H4 (cell line): ENCODE measurements at places on chromosomes 2 and 18. TPM values are rescaled to one million over a fixed set of nuclear protein-coding genes. Genes with fewer than 3 reads are reported as not detected.

DNA sequence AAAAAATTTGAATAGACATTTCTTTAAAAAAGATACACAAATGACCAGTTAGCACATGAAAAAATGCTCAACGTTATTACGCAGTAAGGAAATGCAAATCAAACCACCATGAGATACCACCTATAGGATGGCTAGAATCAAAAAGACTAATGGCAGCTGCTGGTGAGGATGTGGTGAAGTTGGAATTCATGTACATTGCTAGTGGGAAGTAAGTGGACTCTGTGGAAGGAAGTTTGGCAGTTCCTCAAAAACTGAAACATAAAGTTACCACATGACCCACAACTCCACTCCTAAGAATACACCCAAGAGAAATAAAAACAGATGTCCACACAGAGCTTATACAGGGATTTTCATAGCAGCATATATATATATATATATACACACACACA lies 51.2 kb downstream of the MBP start:
- peak; percentile 57 for DNase-seq

DNA sequence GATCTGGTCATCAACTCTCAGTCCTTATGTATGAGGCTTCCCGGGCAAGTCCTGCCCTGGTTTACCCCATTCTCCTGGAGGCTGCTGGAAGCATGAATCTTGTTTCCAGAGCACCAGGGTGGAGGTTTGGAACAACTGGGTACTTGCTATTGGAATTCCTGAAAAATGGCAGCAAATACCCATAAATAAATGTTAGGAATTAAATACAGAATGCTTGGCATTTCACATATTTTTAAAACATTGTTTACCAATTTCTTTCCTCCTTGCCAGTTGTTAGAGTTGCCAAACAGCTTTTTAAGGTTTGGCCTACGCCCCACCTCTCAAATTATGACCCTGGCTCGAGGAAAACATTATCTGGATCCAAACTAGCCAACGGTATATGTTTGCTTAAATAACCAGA lies 90.6 kb upstream of the ZCCHC2 start:
- no peak for DNase-seq

- no peak for DNase-seq
Observed at GRCh38 chr2:151021747-151022452, 239.8 kb downstream of the RBM43 start.

C1GALT1C1L gene
- 3.9 and 4.2 TPM in 2 replicates for total RNA-seq

DNA sequence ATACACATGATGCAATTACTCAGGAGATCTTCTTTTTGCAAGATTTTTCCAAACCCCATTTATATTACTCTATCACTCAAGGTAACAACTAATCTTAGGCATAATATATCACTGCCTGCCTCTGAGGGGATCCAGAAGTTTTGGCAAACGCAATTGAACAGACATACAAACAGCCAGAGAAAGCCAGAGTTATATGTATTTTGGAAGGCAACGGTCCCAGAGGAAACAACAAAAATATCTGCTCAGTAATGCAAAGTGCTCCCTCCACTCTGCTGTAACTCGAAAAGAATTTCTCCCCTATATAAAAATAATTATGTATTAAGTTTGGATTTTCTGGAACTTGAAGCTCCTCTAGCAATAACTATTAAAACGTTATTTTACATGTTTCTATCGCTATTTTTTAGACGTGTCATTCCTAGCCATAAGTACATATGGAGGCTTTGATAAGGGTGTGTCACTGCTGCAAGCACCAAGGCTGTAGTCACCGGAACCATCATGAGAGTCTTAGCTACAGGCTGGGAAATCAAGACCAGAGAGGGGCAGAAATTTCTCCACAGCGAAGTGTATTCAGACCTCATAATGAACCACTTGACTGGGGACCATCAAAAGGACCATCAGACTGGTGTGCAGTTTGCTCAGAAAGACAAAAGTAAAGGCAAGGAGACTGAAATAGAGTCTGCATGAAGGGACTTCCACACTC lies 3.7 kb upstream of the GKN1 start:
- DNase-seq, result no peak
